NCI-H2107 (cell line): ENCODE measurements at places on chromosomes 3 and 15.

- DNase-seq: no peak
These were observed 15.7 kb downstream of the AQR start for GRCh38 chr15:34953851-34954250.

- DNase-seq: no peak
These were observed 853 bp downstream of the TEX264 start for GRCh38 chr3:51671734-51672475.

DNA sequence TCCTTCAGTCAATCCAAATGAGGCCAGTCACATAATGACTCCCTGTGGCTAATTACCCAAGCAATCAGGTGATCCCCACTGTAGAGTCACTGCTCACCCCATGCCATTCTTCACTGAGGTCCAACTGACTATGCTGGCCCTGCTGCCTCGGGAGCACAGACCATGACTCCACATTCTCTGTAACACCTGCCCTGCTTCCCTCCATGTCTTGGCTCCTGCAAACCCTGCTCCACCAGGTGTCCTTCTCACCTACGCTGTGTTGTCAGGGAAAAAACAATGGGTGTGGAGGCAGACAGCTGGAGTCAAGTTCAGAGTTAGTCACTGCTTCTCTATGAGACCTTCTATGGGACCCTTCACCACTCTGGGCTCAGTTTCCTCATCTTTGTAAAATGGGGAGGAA is 6.1 kb upstream of the SFMBT1 start:
- DNase-seq: no peak

DNA sequence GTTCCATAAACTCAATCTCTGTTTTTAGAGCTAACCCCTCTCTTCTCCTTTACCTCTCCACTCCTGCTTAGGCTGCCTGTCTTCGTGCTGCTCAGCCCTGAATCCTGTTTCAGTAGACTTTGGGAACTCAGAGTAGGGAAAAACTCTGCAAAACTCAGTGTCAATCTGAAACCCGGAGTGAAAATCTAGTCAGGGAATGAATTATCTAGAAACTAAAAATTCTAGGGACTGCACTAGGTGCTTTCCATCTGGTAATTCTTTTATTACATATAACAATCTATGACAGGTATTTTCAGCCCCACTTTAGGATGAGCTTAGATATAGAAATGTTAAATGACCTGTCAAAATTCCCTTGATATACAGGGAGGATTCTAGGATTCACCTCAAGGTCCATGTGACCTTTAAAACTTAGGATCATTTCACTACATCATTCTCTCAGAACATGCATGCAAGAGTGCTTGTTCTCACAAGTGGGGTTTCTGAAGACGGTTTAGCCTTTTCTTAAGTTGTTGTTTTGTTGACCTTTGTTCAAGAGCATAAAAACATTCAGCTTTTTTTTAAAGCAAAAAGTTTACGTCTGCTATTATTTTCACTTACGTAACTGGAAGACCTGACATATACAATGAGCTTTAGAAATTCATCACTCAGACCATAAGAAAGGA is 108.2 kb upstream of the MBNL1 start:
- no peak for DNase-seq

DNA sequence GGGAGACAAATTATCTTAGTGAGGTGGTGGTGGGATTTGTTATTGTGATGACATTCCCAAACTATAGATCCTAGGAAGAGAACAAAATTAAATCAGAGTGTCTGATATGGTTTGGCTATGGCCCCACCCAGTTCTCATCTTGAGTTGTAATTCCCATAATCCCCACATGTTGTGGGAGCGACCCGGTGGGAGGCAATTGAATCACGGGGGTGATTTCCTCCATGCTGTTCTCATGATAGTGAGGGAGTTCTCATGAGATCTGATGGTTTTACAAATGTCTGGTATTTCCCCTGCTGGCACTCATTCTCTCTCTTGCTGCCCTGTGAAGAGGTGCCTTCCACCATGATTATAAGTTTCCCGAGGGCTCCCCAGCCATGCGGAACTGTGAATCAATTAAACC is 62.0 kb downstream of the RPL22L1 start:
- no peak for DNase-seq
